SK-N-SH treated with all-trans-retinoic acid at 6 μM for 48 hours (cell line): ENCODE measurements at places on chromosomes 12 and 14.

DNA sequence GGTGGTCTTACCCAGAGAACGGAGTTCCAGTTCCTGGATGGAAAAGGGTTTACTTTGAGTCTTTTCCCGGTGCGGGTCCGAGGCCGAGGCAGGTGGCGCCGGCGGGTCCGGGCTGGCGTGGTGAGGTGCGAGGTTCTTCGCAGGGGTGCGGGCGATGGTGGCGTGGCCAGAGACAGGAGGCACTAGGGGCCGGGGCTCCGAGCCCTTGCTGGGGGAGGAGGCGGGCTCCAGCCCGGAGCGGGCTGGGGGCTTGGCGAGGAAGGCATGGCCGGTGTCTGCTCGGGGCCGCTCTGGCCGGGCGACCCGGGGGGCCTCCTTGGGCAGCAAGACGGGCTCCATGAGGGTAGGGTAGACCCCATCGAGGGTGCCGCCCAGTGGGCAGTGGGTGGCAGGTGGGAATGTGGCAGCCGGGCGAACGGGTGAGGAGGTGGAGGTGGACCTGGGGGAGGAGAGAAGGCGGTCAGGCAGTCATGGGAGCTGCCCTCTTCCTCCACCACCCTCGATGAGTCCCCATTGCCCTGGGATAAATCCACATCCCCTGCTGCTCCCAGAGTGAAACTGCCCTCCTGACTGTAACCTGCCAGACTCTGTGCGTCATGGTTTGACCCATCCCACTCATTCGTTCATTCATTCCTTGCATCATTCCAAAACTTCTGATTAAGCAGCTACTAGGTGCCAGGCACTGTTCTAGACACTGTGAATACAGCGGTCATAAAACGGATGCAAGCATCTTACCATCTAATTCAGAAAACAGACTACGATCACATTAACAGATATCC, 42.0 kb downstream of the RFLNA start:
- ATAC-seq, result no peak

DNA sequence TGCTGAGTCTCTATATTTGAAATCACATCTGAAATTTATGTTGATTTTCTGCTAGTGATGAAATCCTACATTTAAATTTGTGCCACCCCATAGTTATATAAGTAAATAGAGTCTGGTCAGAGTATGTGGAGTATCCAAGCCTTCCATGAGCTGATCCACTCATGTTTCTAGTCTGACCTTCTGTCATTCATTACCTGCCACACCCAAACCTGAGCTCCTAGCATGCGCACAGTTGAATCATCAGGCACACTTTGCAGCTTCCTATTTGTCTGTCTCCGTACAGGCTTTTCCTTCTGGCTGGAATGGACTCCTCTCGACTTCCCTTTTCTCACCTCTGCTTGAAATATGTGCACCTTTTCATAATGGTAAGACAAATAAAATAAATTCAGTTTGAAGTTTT, 45.3 kb upstream of the LRIG3 start:
- no peak for ATAC-seq

DNA sequence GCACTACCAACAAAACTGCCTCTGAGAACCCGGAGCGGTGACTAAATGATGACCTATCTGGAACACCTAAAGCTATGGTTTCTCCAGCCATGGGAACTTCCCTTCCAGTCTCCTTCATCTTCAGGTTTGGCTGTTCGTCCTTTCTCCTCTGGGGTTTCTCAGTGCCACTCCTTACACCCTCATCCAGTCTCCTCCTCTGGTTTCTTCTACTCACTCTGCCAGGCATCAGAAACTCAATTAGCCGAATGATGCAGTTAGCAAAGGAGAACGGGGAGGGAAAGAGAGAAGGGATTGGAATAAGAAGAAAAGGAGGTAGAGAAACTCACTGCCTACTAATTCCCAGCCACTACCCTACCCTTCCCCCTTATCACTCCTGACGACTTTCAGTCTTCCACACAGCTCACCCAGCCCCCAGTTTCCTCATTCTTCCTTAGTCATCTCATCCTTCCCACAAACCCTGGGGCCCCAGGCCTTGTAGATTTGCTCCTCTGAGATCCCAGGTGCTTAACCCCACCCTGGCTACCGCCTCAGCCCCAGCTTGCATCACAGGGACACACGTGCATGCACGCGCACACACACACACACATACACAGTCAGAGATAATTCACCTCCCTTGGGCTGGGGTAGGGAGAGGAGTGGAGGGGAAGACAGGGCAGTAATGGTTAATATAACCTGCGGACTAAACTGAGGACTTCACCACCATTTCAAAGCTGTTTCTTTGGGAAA, 13.0 kb downstream of the FGD6 start:
- peak; percentile 81 for ATAC-seq

DNA sequence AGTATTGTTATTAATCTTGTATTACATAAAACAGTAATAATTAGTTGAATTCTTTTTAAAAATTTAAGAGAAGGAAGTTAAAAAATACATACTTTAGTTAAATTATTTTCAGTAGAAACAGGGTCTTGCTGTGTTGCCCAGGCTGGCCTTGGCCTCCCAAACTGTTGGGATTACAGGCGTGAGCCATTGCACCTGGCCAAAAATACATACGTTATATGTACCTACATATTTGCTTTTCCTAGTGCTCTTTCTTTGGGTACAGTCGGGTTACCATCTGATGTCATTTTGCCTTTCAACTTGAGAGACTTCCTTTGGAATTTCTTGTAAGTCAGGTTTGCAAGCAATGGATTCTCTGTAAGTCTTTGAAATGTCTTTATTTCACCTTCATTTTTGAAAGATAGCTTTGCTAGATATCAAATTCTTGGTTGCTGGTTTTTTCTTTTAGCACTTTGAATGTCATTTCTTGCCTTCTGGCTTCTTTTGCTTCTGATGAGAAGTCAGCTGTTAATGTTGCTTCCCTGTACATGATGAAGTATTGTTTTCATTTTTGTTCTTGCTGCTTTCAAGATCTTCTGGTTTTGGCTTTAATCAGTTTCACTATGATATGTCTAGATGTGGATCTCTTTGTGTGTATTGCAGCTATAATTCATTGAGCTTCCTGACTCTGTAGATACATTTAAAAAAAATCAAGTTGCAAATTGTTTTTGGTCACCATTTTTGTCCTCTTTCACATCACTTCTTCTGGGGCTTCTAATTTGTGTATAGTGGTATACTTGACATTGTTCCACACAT, 84.4 kb downstream of the SPATS2 start:
- no peak for ATAC-seq

DNA sequence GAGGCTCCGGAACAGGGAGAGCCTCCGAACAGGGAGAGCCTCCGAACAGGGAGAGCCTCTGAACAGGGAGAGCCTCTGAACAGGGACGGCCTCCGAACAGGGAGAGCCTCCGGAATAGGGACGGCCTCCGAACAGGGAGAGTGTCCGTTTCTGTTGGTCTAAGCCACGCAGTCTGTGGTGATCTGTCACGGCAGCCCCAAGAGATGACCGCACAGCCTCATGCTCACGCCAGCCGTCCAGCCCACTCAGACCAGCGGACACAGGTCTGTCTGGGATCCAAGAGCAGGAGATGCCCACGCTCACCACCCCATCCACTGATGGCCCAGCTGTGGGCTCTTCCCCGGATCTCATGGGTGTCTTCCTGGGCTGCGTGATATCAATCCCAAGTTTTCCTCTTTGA, 33.3 kb downstream of the GALNT9 start:
- ATAC-seq, result no peak
